ENCODE measurements at places on chromosomes 11 and 22. TPM values are rescaled to one million over a fixed set of nuclear protein-coding genes. Genes with fewer than 3 reads are reported as not detected.

The APOA5 gene
- not detected for total RNA-seq

The GGTLC2 gene
- total RNA-seq = not detected

DNA sequence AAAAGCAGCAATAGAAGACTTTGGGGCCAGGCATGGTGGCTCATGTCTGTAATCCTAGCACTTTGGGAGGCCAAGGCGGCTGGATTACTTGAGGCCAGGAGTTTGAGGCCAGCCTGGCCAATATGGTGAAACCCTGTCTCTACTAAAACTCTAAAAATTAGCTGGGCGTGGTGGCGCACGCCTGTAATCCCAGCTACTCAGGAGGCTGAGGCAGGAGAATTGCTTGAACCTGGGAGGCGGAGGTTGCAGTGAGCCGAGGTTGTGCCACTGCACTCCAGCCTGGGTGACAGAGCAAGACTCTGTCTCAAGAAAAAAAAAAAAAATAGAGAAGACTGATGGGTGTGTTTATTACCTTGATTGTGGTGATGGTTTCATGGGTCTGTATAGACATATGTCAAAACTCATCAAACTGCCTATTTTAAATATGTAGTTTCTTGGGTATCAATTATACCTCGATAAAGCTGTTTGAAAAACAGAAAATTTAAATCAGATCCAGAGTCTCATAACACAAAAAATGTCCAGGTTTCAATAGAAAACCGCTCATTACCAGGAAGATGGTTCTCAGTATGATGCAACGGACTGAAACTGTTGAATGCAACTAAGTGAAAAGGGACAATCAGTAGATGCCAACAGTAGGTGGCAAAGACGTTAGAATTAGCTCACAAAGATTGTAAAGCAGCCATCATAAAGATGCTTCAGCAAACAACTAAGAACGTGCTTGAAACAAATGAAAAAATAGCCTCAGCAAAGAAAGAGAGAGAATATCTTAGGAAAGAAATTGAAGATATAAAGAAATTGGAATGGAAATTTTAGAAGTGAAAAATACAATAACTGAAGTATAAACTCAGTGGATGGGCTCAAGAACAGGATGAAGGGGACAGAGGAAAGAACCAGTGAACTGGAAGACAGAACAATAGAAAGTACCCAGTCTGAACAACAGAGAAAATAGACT lies 33.1 kb upstream of the SEPTIN5 start:
- DNase-seq = no peak

- DNase-seq = no peak
Measured at GRCh38 chr22:44535362-44536095, 37.5 kb upstream of the RTL6 start.

DNA sequence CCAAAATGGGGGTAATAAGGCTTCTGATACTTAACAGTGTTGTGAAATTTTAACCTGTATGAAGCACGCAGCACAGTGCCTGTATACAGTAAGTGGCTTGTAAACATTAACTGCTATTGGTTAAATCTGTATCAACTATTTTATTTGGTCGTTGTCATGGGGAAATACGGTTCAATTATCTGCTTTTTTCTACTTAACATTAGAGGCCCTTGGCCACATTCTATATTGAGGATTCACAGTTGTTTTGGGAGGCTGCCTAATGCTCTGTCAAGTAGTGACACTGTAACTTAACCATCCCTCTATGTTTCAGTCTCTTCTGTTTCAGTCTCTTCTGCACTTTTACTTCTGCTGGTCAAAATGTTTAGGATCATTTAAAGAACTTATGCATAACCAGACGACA lies 95.6 kb downstream of the LDLRAD3 start:
- DNase-seq = no peak

GRCh38 chr11:12841946-12842630 lies 167.0 kb upstream of the RASSF10 start:
- DNase-seq = peak; percentile 10

- no peak for DNase-seq
Measured at GRCh38 chr11:27868226-27868625, 168.0 kb upstream of the BDNF start.

- no peak for DNase-seq
Measured at GRCh38 chr11:103948187-103948763, 88.2 kb upstream of the DDI1 start.

- no peak for DNase-seq
Measured at GRCh38 chr11:58285483-58286040, 17.5 kb upstream of the OR10W1 start.

GRCh38 chr11:65657426-65657825 lies 5.3 kb downstream of the RELA start:
- no peak for DNase-seq

GRCh38 chr22:22849640-22850610 lies 37.7 kb upstream of the IGLL5 start:
- no peak for DNase-seq

Data from dorsolateral prefrontal cortex (tissue), 122 donors.